ENCODE measurements at places on chromosomes 2 and 18.

- DNase-seq: no peak
Measured at GRCh38 chr2:197307236-197307932, 3.2 kb downstream of the ANKRD44 start.

- DNase-seq: no peak
Measured at GRCh38 chr2:239775623-239776435, 249.3 kb downstream of the NDUFA10 start.

GRCh38 chr2:17124575-17125318 lies 393.5 kb downstream of the RAD51AP2 start:
- no peak for DNase-seq

- DNase-seq: no peak
Measured at GRCh38 chr18:67935638-67936037, 419.1 kb upstream of the DSEL start.

DNA sequence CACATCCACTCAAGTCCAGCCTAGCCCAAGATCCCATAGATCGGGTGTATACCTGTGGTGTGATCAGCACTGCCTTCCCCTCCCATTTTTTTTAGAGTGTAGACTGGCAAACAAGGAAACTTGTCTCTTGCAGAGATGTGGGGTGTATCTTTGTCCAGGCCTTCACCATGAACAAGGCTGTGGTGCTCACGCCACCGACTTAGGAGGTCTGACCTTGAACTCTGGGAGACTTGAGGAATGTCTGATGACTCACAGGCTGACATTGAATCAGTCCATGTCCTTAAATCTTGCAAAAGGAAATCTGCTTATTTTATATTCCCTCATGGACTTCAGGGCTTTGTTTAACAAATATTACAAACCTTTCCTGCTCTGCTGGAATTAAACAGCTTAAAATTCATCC lies 4.5 kb upstream of the CTIF start:
- DNase-seq: no peak

DNA sequence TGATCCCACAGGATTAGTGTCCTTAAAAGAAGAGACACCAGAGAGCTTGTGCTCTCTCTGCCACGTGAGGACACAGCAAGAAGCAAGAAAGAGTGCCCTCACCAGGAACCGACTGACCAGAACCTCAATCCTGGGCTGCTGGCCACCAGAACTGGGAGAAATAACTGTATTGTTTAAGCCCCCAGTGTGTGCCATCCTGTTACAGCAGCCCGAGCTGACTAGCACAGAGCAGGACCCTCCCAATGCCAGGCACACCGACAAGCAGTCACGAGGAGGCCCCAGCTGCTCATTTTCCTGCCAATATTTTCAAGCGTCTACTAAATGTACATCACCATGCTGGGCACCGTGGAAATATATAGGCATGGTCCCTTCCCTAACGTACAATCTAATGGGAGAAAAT lies 17.1 kb downstream of the FAM178B start:
- DNase-seq: no peak

DNA sequence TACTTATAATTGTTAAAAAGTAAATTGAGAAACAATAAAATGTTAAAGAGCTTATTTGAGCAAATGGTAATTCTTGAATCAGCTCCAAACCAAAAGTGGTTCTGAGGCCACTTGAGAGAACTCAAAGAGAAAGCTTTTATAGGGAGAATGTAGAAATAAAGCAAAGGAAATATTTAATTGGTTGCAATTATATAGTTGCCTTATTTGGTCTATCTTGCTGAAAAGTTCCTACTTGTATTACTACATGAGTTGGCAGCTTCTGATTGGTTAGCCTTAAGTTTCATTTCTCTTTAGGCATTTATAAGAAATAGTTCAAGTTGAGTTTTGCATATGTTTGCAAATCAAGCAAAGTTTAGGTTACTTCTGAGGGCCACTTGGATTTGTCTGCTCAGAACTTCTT lies 38.1 kb downstream of the SCN2A start:
- no peak for DNase-seq

DNA sequence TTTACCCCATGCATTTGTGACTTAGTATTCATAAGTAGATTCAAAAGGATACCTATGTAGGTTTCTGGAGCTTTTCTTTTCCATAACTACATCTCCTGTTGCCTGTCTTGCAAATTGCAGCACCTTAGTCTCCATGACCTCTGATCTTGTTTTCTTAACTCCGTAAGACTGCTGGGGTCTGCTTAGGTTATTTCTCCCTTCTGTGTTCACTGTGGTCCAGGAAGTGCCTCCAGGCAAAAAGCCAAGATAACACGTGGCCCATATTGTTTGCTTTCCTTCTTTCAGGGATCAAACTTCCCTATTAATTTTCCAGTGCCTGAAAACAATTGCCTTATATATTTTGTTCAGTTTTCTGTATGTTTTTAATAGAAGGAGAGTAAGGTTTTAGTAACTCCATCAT lies 86.4 kb downstream of the GCA start:
- no peak for DNase-seq

DNA sequence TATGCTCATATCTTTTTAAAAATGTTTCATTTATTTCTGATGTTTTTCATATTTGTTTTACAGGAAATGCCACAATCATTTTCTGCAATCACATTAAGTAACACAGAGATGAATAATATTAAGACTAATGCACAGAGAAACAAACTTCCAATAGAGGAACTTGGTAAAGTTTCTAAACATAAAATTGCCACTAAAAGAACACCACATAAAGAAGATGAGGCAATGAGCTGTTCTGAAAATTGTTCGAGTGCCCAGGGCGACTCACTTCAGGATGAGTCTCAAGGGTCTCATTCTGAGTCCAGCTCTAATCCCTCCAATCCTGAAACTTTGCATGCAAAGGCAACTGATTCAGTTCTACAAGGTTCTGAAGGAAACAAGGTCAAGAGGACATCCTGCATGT lies 70.4 kb downstream of the APLF start:
- DNase-seq: no peak

GRCh38 chr2:30736461-30737325 lies 70.6 kb downstream of the CAPN13 start:
- no peak for DNase-seq

DNA sequence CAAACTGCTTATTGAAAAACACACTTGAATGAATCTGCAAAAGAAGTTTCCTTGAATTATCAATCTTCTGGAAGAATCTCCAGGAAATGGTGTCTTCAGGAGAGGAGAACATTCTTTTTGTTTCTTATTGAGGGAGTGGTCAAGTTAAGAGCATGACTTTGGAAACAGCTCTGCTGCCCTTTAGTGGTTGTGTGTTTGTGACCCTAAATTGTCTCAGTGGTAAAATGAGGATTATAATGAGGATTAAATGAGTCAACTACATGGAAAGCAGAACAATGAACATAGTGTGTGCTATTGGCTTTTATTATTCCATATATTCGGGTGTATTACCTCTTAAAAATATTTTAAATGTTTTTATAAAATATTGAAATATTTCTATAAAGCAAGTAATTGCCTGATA lies 44.8 kb upstream of the TANC1 start:
- DNase-seq: no peak

DNA sequence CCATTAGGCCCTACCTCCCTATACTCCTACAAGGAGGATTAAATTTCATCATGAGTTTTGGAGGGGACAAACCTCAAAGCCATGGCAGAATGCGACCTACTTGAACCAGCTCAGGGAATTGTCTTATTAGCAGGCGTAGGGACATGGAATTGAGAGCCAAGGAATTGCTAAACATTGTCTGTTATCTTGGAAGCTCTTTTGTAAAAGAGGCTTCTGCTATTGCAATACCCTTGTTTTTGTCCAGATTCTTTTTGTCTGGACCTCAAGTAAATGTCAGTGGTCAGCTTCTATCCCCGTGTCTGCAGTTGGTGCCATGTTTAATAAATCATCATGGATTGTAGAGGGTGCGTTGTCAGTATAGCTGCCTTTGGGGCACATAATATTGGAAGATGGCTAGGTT lies 62.3 kb downstream of the RHBDD1 start:
- no peak for DNase-seq

Data from GDM1 (cell line).